ENCODE measurements at places on chromosomes 2 and 18. TPM values are rescaled to one million over a fixed set of nuclear protein-coding genes. Genes with fewer than 3 reads are reported as not detected.

The CCDC85A gene
- 1.8 TPM for polyA plus RNA-seq

The USP34 gene
- polyA plus RNA-seq: 114 TPM

The FBXO41 gene
- polyA plus RNA-seq: 1.6 TPM

The ACMSD gene
- polyA plus RNA-seq: 50.2 TPM

The RAB12 gene
- polyA plus RNA-seq: 45.3 TPM

The ITGAV gene
- polyA plus RNA-seq: 72.2 TPM

The ALPG gene
- not detected for polyA plus RNA-seq

The FAM117B gene
- 31.5 TPM for polyA plus RNA-seq

The NAT8 gene
- 27.5 TPM for polyA plus RNA-seq

The STON1 gene
- 35.8 TPM for polyA plus RNA-seq

The BCL11A gene
- 10.9 TPM for polyA plus RNA-seq

The DHRS9 gene
- 0.93 TPM for polyA plus RNA-seq

The RPRD1A gene
- polyA plus RNA-seq: 70.2 TPM

The IL1RL2 gene
- 1.1 TPM for polyA plus RNA-seq

The FOXI3 gene
- polyA plus RNA-seq: 0.15 TPM

The CNOT9 gene
- 50.0 TPM for polyA plus RNA-seq

Data from right renal cortex interstitium (tissue), 3 donors.